Body of pancreas (tissue), 4 donors: ENCODE measurements at places on chromosomes 2 and 18.
A peak's percentile ranks its signal among the peaks of the same experiment; 100 is the strongest.

DNA sequence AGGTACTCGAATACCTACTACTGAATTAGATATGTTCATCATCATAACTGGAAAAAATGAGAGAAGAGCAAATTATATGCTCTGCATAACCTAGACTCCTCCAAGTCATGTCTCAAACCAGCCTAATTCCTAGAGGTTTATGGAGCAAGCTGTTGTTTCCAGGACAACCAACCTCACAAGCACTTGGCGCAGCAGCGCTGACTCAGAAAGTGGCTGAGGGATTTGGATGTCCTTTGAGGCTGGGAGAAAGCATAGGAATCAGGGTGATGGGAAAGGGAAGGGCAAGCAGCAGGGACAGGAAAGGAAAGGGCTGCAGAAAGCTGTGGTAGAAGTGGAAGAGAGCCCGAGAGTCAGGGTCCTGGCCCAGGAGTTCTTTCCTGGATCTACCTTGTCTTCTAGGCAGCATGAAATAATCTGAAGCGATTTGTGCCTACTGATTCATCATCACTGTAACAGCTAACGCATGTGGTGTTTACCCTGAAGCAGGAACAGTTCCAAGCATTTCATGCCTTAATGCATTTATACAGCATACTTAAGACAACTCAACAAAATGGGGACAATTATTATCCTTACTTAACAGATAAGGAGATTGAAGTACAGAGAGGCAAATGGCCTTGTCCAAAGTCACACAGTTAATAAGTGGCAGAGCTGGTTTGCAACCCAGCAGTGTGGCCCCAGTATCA lies 3.7 kb downstream of the PLEK start:
- no peak for DNase-seq

DNA sequence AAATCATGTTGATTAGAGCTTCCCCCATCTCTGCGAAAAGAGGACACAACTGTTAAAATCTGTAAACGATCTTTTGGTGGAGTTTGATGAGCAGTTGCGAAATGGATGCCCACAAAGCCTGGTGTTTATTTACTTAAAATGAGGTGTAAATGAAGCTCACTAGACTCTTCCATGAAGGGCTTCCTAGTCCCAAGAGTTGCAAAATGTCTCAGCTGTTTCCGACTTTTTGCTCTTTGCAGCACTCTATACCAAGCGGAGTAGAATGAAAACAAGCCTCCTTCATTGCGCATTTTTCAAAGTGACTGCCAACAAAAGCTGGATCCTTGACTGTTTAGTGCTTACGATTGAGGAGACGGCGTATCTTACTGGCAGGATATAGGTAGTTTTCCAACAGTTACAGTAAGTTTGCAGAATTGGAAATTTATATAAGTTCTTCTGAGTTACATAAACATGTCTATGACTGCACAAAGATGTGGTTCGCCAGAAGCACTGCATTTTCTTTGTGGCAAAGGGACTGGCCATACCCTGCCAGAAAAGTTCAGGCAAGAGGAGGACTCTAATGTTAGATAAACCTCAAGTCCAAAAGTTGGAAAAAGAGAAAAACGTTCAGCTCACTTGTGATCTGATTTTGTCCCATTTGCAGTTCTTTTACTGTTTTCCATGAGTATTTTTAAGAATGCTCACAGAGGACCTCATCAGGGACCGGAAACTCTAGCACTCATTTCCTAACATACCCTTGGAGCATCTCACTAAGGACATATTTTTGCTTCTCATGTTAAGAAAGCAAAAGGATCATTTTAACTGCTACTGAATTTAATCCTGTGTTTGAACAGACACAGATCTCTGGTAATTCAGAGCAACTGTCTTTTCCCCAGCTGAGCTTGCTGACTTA lies 42.7 kb downstream of the COLEC12 start:
- no peak for DNase-seq

DNA sequence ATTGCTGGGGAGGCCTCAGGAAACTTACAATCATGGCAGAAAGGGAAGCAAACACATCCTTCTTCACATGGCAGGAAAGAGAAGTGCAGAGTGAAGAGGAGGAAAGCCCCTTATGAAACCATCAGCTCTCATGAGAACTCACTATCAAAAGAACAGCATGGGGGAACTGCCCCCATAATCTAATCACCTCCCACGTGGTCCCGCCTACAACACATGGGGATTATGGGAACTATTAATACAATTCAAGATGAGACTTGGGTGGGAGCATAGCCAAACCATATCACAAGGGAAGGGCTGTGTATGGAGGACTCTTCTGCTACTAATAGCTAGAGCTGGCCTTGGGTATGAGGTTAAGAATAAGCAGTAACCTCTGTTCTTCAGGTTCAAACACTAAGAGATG lies 8.8 kb upstream of the SETBP1 start:
- no peak for DNase-seq

- DNase-seq = peak; percentile 42
These were observed 31.4 kb upstream of the TAF1B start for GRCh38 chr2:9811679-9812511.

DNA sequence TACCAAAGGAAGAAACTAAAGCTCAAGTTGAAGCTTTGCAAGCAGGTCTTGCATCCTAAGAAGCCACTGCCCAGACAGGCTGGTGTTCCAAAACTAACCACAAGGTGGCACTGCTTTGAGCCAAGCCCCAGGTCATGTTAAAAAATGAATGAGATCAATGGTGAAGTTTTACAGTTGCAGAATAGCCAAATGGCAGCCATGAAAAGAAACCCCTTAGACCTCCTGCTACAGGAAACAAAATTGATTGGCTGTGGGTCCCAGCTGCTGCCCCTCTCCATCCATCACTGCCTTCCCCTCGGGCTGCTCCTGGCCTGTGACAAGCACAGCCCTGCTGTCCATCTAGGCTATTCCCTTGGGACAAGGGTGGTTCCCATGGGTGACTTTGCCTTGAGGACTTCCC lies 20.7 kb upstream of the MREG start:
- DNase-seq = peak; percentile 77

GRCh38 chr2:204022550-204022949 lies 86.0 kb downstream of the ICOS start:
- no peak for DNase-seq

- DNase-seq = no peak
These were observed 404.5 kb upstream of the SMIM21 start for GRCh38 chr18:75831960-75832359.

DNA sequence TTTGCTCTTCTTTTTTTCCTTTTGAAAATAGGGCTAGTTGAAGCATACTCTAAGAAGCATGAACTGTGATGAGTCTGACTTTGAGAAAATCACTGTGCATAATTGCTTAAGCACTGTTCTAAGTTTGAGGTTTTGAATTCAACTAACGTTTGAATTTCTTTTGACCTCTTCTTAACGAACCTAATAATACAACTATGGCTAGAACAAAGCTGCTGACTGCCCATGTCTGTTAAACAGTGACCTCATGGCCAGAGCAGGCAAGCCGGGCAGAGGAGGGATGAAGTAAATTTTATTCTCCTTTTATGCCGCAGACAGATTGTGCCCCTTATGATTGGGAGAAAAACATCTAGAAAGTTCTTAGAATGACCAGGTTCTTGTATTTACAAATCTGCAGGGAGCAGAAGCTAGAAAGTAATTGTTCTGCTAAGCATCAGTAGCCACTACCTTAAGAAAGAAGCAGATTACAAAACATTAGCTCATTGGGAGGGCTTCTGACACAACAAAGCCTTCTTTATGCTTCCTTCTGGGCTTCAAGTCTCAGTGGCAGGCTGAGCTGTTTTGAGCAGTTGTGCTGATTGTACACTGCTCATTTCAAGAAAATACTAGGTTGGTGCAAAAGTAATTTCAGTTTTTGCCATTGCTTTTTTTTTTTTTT lies 97.8 kb upstream of the RASGRP3 start:
- no peak for DNase-seq

- no peak for DNase-seq
These were observed 109.1 kb upstream of the CYP1B1 start for GRCh38 chr2:38185012-38185491.

DNA sequence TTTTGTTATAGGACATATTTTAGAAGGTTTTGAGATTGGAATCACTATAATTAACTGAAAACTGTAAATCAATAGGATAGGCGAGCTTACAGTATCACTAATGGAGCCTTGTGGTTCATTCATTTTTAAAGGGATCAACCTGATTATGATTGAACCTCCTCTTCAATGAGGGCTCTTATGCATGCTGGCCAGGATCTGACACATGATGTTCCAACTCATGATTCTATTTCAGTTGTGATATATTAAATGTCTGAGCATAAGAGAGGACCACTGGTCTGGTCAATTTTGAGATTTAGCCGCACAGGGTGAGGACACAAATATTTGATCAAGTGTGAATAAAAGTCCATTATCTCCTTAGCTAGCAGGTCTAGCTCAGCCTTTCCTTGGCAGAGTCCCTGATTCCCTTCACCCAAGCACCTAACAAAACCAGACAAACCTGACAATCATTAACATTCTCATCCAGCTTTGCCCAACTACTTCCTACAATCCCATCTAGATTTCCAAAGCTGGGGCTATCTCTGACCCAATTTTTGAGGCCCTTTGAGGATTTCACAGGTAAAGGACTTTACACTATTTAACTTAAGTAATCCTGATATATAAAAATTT lies 6.9 kb upstream of the MAP4K4 start:
- DNase-seq = no peak

GRCh38 chr2:30613001-30613400 lies 166.0 kb downstream of the LCLAT1 start:
- DNase-seq = no peak

DNA sequence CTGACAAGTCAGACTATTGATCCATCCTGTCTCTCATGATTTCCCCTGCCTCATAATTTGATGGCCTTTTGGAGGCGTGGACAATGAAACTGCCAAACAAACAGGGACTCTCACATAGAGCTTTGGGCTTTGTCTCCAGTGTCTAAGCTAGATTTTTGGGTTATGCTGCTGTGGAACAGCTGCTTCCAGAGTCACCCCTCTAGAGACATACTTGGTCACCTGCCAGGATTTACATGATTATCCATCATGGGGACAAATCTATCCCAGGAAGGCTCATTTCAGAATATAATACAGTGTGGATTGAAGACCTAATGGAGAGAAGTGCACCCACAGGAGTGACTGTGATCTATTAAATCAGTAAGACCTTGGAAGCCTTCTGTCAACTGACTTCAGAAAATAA lies 159.6 kb downstream of the SLC8A1 start:
- no peak for DNase-seq

DNA sequence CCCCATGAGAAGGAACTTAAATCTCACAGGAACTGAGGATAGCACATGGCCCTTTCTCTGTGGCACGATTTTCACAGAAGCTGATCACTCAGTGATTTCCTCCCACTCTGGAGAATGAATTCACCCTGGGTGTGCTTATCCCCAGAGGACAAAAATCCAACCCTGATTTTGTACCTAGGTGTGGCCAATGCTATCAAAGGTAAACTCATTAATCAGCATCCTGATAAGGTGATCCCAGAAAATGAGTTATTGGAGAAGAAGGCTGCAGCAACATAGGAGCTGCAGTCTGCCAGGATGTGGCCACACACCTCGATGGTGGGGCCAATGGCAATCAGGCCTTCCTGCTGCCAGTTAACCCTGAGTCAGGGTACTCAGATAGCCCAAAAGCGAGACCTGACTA lies 8.2 kb upstream of the SULT1C2 start:
- peak; percentile 13 for DNase-seq

GRCh38 chr2:69616755-69617154 lies 26.8 kb downstream of the AAK1 start:
- DNase-seq = no peak

- DNase-seq = no peak
These were observed 35.6 kb downstream of the FBLN7 start for GRCh38 chr2:112173646-112174319.

- DNase-seq = no peak
These were observed 548.5 kb upstream of the ID2 start for GRCh38 chr2:8133363-8133762.

GRCh38 chr2:240739797-240740196 lies 48.1 kb downstream of the AQP12A start:
- no peak for DNase-seq

GRCh38 chr2:115303-115702 lies 69.0 kb upstream of the FAM110C start:
- no peak for DNase-seq

GRCh38 chr2:214410918-214411554 lies at the start of gene VWC2L:
Gene VWC2L, plus strand, starts transcription at chr2:214411054. Its CDS starts 3,140 bp downstream, at chr2:214414194.
- peak; percentile 50 for DNase-seq

- no peak for DNase-seq
These were observed 94.3 kb upstream of the KCTD1 start for GRCh38 chr18:26642440-26643348.
